Activated CD4-positive, alpha-beta memory T cell treated with anti-CD3 and anti-CD28 coated beads for 36 hours (primary cell): ENCODE measurements at places on chromosomes 7 and 10.

GRCh38 chr10:22611425-22612115 lies 102.8 kb downstream of the PIP4K2A start:
- peak; percentile 75 for DNase-seq

DNA sequence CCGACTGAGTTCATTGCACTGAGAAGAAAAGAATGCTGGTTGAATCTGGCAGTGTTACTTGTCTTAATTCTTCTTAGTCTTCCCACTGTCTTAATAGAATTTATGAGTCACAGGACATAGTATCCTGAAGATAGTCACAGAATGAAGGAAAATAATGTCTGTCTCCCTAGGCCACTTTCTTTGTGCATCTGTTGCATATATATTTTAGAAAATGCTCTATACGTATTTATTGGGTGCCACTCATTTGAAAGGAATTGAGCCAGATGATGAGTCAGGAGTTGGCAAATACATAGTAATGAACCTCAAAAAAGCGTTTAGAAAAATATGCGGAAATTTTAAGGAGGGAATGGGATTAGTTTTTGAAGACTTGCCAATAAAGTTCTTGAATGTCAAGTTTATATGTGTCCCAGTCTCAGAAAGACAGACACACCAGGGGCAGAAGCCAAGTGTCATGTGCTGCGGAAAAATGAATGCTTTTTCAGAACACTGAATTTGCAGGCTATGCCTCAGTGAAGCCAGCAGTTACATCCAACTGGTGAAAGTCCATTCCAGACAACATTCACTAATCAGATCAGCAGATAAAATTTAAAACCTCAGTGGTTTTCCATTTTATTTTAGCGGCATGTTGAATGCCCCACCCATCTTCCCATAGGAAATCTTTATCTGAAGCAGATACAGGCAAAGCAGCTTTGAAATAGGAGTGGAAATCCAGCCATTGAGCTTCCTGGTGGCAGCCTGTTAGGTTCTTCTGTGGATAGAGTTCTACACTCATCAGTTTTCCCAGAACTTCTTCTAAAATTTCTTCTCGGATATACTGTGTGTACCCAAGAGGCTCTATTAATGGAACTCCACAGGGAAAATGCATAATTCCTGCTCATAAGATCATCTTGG lies 308.4 kb downstream of the BICC1 start:
- DNase-seq = no peak

DNA sequence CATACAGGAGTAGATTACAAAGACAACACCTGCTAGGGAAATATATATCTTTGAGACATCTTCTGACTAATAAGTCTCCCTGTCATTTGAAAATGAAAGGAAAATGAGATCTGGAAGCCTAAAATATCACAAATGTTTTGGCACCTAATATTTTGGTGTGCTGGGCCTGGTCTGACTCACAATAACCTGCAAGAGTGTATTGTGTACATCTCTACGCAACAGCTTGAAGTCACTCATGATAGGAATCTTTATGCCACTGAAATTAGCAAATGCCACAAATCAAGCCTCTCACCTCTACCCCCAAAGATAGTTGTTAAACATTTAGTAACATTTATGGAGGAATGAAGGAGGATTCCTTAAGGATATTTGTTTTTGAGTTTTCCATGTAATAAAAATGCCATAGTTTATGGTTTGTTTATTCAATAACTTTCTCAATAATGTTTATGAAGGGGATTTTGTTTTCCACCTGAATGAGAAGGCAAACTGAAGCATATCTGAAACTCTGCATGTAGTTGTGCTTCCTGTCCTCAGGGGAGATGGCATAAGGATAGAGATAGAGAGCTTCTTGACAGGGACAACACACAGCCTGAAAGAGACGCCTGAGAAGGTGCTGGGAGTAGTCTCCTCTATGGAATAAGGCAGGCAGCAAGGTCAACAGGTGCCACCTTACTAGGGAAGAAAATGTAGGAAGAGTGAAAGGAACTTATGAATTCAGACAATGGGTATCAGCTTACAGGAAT lies 197.4 kb downstream of the AHR start:
- DNase-seq = no peak

GRCh38 chr7:47579458-47579857 lies 2.5 kb downstream of the TNS3 start:
- no peak for DNase-seq

- no peak for DNase-seq
Observed at GRCh38 chr10:104638861-104639589, 2.1 kb upstream of the SORCS3 start.

GRCh38 chr7:128106821-128107220 lies 75.6 kb upstream of the LRRC4 start:
- no peak for DNase-seq

DNA sequence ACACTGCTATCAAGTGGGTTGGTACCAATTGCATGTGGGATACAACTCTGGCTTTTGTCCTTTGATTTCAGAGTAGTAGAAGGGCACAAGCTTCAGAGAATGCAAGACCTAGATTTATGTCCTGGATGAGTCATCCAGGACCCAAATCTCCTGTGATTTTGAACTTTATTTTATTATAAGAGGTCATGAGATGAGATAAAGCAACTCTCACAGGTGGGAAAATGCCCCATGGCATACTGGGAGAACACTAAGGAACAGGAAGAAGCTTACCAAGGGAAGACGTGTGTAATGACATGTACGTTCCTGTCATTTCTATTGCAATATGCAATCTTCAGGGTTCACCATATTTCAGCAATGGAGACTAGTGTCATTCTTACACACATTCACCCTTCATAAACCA lies 966 bp downstream of the MALRD1 start:
- DNase-seq = no peak

GRCh38 chr10:5812283-5813090 lies 747 bp downstream of the GDI2 start:
- peak; percentile 56 for DNase-seq

DNA sequence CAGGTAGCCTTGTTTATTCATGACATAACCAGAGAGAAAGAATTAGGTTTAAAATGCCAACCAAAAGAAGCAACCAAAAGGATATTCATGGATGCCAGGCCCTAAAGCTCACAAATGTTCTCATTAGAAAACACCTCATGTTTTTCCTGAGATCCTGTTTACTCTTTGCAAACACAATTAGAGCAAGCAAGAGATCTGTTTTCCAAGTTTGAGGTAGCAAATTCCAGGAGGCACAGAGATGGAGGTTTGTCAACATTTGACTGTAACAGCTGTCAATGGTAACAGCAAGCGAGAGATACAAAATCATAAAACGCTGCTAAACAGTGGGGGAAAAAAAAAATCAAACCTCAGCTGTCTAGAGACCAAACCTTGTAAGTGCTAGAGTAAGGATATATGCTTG lies 182.2 kb downstream of the PLXDC2 start:
- no peak for DNase-seq

- no peak for DNase-seq
Observed at GRCh38 chr10:95415621-95416031, 124.8 kb upstream of the PDLIM1 start.

- no peak for DNase-seq
Observed at GRCh38 chr7:156832195-156832877, 60.6 kb downstream of the LMBR1 start.

DNA sequence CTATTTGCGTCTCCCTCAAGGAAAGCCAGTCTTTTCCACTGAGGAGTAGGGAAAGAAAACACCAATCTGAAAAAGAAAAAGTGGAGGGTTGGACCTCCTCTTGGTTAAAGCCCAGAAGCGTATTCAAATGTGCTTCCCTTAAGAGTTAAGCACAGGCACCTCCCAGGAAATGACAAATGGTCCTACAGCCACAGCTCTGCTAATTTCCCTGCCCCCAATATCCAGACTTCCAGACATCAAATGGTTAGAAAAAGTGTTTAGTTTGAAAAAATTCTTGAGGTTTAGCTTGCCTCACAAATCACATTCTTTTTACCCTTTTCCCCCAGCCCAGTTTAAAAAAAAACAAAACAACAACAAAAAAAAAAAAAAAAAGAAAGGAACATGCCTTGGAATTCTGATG lies 19.0 kb upstream of the COL1A2 start:
- no peak for DNase-seq

DNA sequence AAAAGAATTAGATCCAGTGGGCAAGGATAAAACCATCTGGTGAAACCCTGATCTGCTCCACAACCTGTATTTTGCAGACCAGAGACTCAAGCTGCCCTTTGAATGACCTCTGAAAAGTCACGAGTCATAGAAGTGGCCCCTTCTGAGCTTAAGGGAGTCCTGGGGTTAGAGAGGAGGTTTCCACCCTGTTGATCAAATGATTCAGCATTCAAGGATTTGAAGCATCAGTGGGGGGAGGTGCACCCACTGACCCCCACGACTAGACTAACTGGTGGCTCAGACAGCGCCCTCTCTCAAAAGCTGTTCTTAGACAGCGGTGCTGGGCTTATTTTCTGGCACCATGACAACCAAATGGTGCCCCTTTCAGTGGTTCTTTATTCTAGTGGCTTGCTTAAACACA lies 44.3 kb downstream of the PLCE1 start:
- no peak for DNase-seq

GRCh38 chr10:81251457-81252115 lies 623.4 kb upstream of the NRG3 start:
- DNase-seq = no peak

DNA sequence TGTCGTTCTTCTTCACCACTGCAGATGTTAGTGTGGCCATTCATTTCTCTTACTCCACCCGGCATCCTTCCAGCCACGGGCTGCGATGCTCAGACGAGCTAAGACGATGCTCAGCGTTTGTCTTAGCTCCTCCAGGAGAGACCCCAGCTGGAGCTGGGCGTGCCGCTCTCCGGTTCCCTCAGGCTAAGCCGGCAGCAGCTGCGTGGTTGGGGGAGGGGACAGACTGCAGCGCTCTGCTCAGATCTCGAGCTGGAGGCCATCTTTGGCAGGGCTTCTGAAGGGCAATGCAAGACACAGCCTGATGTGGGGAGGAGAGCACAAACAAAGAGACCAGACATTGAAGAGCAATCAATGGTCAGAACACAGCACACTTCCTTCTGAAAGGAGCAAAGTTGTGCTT lies 4.8 kb downstream of the INA start:
- DNase-seq = no peak

- peak; percentile 85 for DNase-seq
Observed at GRCh38 chr7:35985126-35985754, 167.8 kb upstream of the EEPD1 start.

- no peak for DNase-seq
Observed at GRCh38 chr7:21869785-21870402, 75.8 kb downstream of the CDCA7L start.

GRCh38 chr10:80458638-80459037 lies 4.5 kb downstream of the TSPAN14 start:
- no peak for DNase-seq

DNA sequence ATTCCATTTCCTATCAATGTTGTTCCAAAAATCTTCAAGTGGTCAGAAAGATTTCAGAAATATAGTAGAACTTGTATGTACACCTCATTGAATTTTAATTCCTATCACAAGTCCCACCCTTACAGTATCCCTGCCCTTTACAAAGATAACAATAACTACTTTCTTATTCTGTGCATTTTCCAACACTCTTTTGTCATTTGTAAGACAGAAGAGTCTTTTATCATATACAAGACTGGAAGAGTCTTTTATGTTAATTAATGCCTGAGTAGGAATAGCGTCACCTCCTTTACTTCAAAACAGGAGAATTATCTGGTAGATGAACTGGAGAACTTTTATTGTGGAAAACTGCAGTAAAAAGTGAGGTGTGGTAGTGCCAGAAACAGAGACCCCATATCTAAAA lies 193.9 kb upstream of the SEMA3C start:
- no peak for DNase-seq

DNA sequence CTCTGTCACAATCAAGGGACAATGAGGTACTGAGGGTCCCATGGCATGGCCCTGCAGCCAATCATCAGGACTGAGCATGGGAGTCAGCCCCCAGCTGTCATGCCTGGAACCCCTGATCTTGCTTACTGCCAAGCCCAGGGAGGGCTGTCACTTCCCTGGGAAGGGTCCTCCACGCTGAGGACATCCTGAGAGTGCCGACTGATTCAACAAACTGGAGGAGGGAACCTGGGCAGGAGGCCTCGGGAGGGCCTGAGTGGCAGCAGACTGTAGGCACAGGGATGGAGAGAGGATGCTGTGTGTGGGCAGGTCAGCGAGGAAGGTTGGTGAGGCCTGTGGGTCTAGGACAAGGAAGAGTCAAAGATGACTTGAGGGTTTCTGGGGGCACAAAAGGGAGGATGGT lies 154.3 kb downstream of the ZNF248 start:
- no peak for DNase-seq

- DNase-seq = no peak
Observed at GRCh38 chr10:58956926-58957325, 219.5 kb upstream of the PHYHIPL start.

GRCh38 chr7:2330493-2330892 lies 16.3 kb upstream of the SNX8 start:
- no peak for DNase-seq

DNA sequence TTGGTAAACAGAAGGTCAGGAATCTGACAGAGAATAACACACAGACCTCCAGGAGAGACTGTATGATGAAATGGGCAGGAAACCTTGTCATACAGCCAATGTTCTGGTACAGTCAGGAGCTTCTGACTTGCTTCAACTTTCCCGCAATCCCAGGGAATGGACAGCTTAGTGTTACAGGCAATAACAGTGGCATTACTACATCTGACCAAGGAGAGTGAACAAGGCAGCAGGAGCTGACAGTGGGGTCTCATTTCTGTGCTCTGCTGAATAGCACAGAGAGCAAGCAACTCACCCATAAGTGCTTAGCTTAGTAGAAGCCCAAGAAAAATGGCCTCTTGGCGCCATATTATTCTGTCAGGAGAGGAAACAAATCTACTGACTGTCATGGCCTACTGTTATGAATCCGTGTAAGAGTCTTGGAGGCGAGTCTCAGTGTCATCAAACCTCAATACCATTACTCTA lies 186.2 kb upstream of the MTPN start:
- DNase-seq = no peak

DNA sequence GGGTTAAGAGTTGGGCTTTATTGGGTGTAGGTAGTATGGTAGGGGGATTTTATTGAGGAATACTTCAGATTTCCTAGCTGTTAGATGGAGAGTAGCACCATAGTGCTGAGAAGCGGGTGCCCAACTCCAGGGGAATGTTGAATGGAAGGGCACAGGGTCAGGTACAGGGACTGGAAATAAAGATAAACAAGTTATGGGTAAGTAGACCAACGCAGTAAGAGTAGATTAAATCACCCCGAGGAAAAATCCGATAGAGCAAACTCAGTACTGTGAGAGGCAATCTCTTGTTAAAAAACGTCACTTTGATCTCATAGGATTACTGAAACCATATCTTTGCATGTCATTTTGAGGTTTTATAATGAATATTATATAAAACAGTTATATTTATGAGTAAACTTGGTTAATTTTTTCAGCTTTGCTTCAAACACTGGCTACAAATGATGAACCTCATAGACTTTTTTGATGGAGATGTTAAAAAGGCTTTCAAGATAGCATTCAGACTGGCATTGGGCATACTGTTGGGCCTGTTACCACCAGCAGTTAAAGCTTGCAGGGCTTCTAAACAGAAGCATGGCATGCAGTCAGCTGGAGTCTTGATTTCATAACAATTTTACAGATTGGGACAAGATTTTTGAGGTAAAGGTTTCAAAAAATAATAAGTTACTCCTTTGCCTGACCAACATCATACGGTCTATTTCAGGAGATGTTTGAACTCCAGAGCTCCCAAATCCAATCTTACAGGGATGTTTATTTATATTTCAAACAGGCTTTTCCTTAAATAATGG lies 7.1 kb downstream of the AHR start:
- peak; percentile 22 for DNase-seq

- DNase-seq = no peak
Observed at GRCh38 chr10:75959912-75960311, 528.5 kb downstream of the LRMDA start.
